ENCODE measurements at places on chromosomes 6 and 20.

DNA sequence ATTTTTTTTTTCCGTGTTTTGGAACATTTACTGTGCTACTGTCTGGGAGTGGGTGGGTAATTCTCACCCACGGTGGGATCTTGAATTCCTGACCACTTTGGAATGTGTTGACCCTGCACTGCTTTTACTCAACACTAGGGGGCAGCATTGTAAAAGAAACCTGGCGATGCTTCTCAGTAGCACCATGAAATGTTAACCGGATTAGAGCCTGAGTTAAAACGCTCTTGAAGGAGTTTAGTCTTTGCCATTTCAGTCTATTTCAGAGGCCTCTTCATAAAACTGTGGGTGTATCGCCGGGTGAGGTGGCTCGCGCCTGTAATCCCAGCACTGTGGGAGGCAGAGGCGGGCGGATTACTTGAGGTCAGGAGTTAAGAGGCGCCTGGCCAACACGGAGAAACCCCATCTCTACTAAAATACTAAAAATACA, 114.4 kb upstream of the PRND start:
- peak; percentile 15 for DNase-seq

DNA sequence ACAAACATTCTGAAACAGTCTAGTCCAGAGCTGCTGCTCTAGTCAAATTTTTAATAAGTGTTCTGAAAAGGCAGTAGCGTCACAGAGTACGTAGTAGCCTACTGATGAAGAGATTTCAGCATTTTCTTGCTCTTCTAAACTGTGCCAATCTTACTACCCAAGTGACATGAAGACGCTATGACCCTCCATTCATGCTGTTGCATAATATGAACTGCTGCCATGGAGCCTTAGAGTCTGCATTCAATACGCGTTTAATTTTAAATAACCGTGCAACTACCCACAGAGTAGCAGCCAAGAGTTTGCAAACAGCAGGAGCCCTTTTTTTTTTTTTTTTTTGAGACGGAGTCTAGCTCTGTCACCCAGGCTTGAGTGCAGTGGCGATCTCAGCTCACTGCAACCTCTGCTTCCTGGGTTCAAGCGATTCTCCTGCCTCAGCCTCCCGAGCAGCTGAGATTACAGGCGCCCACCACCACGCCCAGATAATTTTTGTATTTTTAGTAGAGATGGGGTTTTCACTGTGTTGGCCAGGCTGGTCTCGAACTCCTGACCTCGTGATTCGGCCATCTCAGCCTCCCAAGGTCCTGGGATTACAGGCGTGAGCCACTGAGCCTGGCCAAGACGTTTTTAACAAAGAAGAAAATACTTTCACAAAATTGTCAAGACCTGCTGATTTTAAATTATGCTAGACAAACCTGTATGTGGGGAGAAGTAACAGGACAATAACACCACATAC, 44.3 kb downstream of the EZR start:
- DNase-seq, result no peak

GRCh38 chr20:61798632-61799031, 267.0 kb downstream of the TAF4 start:
- DNase-seq, result no peak

- no peak for DNase-seq
These were observed 41.1 kb upstream of the FANCE start for GRCh38 chr6:35411066-35411465.

GRCh38 chr6:84770521-84770920, 6.1 kb upstream of the TBX18 start:
- no peak for DNase-seq

DNA sequence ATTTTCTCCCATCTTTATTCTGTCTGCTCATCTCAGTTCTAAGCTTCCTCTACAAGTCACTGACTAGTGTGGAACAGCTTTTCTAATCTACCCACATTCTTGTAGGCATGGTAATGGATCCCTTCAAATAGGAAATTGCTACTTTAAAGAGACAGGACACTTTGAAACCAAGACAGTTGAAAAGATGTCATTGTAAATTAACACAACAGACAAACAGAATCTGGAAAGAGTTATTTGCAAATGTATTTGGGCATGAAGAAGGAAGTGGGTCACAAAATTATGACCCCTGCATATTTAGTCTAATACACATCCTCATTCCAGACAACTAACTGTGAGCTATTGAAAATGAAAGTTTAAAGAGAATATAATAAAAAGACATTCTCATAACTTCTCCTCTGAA, 298.2 kb upstream of the MARCKS start:
- no peak for DNase-seq

DNA sequence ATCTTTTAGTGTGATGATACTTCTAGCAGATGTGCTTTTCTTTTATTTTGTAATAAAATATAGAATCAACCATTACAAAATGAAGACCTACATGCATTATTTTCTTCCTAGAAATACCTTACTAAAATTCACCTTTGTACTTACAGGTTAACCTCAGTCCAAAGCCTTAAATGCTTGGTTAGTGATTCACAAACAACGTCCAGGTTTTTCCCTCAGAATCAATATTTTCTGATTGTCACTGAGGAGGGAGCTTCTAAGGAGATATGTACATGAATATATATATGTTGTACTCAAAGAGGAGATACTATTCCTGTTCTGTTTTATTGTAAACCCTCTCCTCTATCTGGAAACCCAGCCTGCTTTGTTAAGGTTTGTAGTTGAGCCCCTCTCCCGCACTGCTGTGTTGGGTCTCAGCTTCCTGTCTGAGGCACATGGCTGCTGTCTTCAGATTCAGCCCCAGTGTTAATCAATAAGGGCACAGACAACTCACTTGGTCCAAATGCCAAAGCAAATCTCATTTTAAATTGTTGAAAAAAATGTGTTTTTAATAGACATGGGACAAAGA, 33.9 kb upstream of the HS3ST5 start:
- DNase-seq, result no peak

GRCh38 chr20:47318586-47319516, 37.6 kb downstream of the ZMYND8 start:
- DNase-seq, result no peak

DNA sequence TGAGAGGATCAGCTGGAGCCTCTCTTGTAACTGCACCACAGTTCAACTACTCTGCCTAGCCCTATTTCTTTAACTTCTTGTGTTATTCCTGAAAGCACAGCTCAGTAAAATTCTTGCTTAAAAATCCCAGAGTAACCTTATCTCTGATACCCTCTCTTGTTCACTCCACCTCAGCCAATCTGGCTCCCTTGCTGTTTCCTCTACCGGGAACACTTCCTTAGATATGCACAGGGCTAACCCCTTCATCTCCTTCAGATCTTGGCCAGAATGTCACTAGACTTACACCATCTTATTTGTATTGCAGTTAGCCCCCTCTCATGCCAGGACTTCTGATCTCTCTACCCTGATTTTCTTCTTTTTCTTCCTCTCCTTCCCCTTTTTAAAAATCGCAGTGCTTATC, 2.6 kb upstream of the ZKSCAN3 start:
- no peak for DNase-seq

- DNase-seq, result no peak
These were observed 14.8 kb upstream of the HLA-DRB1 start for GRCh38 chr6:32604434-32604877.

GRCh38 chr20:25676164-25676809, 20.4 kb downstream of the ZNF337 start:
- no peak for DNase-seq

GRCh38 chr6:37051138-37052026, 45.9 kb downstream of the FGD2 start:
- peak; percentile 98 for DNase-seq

All from H1 (cell line).